ENCODE measurements at places on chromosomes 11 and 22. TPM values are rescaled to one million over a fixed set of nuclear protein-coding genes. Genes with fewer than 3 reads are reported as not detected.
A peak's percentile ranks its signal among the peaks of the same experiment; 100 is the strongest.

DNA sequence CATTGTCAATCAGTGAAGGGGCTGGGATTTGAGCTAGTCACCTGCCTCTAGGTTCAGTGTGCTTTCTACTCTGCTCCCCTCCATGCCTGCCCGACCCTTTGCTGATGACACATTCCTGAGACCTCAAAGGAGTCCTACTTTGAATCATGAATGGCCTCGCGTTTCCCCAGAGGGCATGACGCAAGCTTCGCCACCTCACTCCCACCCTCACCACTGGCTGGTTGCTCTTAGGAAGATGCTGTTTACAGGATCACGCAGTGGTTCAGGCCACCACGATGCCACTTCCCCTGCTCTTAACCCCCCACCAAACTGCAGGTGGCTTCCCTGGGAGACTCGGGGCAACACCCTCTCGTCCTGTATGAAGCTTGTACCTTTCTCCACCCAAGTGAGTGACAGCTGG lies 62.9 kb upstream of the B3GAT1 start:
- H3K4me3 ChIP-seq: no peak overlapping the region
- DNase-seq: no peak
- H3K27me3 ChIP-seq: peaks cover 23% of the 10 kb centered on the region
- H3K4me1 ChIP-seq: peaks cover 4% of the 10 kb centered on the region
- no peaks in the 10 kb centered on the region for H3K36me3 ChIP-seq
- H3K27ac ChIP-seq: no peak overlapping the region

GLYATL2 gene
- not detected for total RNA-seq

GRCh38 chr11:94557992-94558391 lies 9.2 kb upstream of the PIWIL4 start:
- no peak overlapping the region for H3K27ac ChIP-seq
- peaks cover 4% of the 10 kb centered on the region for H3K4me1 ChIP-seq
- no peak overlapping the region for H3K4me3 ChIP-seq

OR4D5 gene
- total RNA-seq: not detected

DNA sequence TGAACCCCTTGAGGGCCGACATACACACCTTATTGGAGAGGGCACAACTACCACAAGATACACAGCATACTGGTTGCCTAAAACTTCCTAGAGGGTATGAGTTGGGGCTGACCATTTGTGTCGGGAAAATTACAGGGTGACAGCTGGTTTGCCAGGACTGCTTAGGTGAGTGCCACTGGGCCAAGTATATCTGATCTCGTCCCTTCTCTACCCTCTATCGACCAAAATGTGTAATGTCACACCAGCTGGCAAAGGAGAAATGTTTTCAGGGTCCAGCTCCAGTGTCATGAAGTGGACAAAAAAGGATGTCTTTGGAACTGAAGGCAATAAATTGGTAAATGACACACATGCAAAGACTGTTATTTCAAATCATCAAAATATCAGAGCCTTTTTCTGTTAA lies 126.1 kb downstream of the PGR start:
- H3K4me1 ChIP-seq: no peaks in the 10 kb centered on the region
- no peak for DNase-seq
- H3K27ac ChIP-seq: no peak overlapping the region
- H3K27me3 ChIP-seq: no peaks in the 10 kb centered on the region

- H3K4me3 ChIP-seq: no peak overlapping the region
- no peaks in the 10 kb centered on the region for H3K27me3 ChIP-seq
- DNase-seq: no peak
- H3K27ac ChIP-seq: no peak overlapping the region
Observed at GRCh38 chr11:119384332-119384731, 2.8 kb upstream of the USP2 start.

- no peak overlapping the region for H3K27ac ChIP-seq
- H3K4me3 ChIP-seq: no peak overlapping the region
- DNase-seq: no peak
- no peaks in the 10 kb centered on the region for H3K4me1 ChIP-seq
- H3K36me3 ChIP-seq: no peaks in the 10 kb centered on the region
Observed at GRCh38 chr11:116691771-116692177, 81.0 kb downstream of the BUD13 start.

DNA sequence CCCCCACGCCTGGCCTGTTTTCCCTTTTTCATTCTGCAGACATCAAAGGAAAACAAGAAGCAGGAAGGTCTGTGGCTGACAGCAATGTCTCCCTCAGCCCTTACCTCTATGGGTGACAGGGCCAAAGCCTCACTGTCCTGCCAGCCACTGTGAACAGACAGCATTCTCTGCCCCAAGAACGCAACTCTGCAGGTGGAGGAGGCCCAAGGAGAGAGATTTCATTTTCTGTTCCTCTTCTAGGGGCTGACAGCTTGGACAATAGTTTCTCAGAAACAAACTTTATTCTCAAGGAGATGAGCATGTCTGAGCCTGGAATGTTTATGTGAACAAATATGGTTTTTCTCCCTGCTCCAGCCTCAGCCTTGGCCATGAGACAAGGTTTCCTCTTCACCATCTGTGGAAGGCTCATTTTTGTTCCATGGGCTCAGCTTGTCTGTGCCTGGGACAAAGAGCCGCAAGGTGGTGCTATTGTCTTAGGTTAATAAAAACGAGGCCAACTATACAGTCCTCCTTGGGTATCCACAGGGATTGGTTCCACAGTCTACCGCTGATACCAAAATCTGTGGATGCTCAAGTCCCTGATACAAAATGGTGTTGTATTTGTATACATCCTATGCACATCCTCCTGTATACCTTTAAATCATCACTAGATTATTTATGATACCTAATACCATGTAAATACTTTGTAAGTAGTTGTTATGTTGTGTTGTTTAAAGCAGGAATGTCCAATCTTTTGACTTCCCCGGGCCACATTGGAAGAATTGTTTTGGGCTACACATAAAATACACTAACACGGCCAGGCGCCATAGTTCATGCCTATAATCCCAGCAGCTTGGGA lies 5.8 kb downstream of the PIWIL3 start:
- DNase-seq: no peak
- H3K27ac ChIP-seq: no peak overlapping the region
- peaks cover 5% of the 10 kb centered on the region for H3K27me3 ChIP-seq
- no peaks in the 10 kb centered on the region for H3K36me3 ChIP-seq
- H3K4me3 ChIP-seq: no peak overlapping the region

GRCh38 chr11:68695531-68695930 lies 11.2 kb downstream of the GAL start:
- peaks cover 17% of the 10 kb centered on the region for H3K27me3 ChIP-seq
- no peak overlapping the region for H3K27ac ChIP-seq
- no peak overlapping the region for H3K4me3 ChIP-seq
- H3K36me3 ChIP-seq: peaks cover 5% of the 10 kb centered on the region

CD3E gene
- 148 TPM for total RNA-seq

GRCh38 chr22:19761725-19762567 lies 1.4 kb downstream of the TBX1 start:
- peak overlapping the region; percentile 20 for H3K4me3 ChIP-seq
- H3K27ac ChIP-seq: no peak overlapping the region
- peaks cover 9% of the 10 kb centered on the region for H3K36me3 ChIP-seq
- no peak for DNase-seq
- H3K4me1 ChIP-seq: peaks cover 17% of the 10 kb centered on the region
- H3K27me3 ChIP-seq: peaks cover 32% of the 10 kb centered on the region

CCDC89 gene
- 1.7 TPM for total RNA-seq

SLC1A2 gene
- total RNA-seq: not detected

DEUP1 gene
- not detected for total RNA-seq

DNA sequence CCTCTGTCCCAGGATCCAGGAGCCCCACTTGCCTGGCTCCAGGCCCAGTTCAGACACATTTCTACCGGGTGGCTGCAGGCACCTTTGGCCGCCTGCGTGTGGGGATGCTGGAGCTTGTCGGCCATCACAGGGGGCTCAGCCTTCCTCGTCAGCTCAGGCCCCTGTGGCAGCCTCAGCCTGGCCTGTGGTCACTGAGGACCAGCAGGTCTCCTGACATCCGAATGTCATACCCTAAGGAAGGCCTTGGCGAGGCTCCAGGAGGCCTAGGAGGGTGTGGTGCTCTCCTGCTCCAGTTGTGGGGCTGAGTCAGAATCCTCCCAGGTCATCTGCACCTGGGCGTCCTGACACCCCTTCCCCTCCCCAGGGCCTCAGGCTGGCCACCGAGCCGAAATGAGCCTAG lies 14.9 kb upstream of the SOX10 start:
- H3K4me1 ChIP-seq: peaks cover 30% of the 10 kb centered on the region
- H3K27ac ChIP-seq: no peak overlapping the region
- no peaks in the 10 kb centered on the region for H3K36me3 ChIP-seq
- no peaks in the 10 kb centered on the region for H3K27me3 ChIP-seq
- no peak for DNase-seq
- no peak overlapping the region for H3K4me3 ChIP-seq

GRCh38 chr11:123740787-123741158 lies 687 bp downstream of the ZNF202 start:
- peak overlapping the region; percentile 63 for H3K27ac ChIP-seq
- H3K4me3 ChIP-seq: peak overlapping the region; percentile 89
- DNase-seq: no peak
- peaks cover 12% of the 10 kb centered on the region for H3K36me3 ChIP-seq
- peaks cover 15% of the 10 kb centered on the region for H3K27me3 ChIP-seq

DNA sequence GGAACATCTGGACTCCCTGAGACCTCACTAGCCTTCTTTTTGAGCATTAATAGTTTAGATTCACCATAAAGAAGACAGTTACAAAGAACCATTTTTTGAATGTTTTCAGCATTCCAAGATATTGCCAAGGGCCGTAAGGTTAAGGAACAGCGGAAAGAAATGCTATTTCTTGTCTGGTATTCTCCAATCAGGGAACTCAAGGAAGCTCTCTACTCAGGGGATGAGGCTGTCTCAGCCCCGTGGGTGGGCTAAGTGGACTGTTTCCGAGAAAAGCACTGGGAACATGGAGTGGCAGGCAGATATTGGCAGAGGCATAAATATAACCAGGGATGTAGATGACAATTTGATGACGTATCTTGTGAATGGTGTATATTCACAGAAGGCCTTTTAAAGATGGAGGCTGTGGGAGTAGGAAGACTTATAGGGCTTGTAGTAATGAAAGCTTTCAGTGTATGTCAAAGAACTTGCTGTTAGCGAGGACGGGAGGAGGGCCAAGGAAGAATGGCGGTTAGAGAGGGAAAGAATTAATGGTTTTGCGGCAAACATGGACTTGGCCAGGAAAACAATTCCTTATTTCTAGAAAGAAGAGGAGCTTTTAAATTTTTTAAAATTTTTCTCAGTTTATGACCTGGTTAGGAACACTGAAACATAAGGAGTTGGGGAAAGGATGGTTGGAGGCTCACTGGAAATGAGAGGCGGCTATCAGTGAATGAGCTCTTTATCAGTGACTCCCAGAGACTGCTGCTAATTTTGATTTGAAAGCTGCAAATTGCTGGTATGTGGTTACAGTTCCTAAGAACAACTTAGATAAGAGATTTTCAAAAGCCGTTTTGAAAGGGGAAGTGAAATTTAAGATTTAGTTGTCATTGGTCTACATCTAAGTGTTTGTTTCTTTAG lies 64.6 kb downstream of the ST3GAL4 start:
- H3K4me1 ChIP-seq: peaks cover 12% of the 10 kb centered on the region
- H3K36me3 ChIP-seq: no peaks in the 10 kb centered on the region
- H3K27ac ChIP-seq: peak overlapping the region; percentile 4

GRCh38 chr11:10770626-10771254 lies 19.7 kb downstream of the CTR9 start:
- H3K27me3 ChIP-seq: no peaks in the 10 kb centered on the region
- H3K4me3 ChIP-seq: no peak overlapping the region
- no peaks in the 10 kb centered on the region for H3K4me1 ChIP-seq
- no peak for DNase-seq
- peaks cover 66% of the 10 kb centered on the region for H3K36me3 ChIP-seq
- H3K27ac ChIP-seq: no peak overlapping the region

DNA sequence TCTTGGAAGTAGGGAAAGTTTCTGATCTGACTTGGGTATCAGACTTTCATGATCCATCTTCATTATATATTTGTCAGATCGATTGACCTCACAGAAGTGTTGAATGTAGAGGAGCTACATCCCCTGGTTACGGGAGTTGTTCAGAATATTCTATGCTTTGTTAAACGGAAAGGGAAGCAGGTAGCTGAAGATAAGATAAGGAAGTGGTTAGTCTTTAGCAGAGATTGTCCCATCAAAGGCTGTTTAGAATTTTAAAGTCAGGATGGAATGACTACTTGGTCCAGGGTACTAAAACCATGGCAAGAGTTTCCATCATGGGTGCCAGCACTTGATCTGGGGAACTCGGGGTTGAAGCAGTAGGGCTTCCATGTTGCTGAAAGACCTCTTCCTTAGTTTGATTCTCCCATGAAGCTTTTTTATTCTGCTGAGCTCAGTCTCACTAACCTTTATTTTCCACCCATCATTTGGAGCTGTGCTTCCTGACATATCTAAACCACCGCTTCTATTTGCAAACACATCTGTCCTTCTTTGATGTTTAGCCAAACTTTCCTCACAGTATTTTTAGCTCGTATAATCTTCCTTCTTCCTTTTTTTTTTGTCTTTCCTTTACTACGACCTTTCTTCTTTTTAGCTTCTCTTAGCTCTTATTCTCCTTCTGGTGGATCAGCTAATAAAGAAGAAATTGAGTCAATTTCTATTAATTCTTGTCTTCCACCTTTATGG lies 4.0 kb upstream of the C22orf31 start:
- no peak overlapping the region for H3K27ac ChIP-seq
- H3K27me3 ChIP-seq: peaks cover 45% of the 10 kb centered on the region
- H3K36me3 ChIP-seq: no peaks in the 10 kb centered on the region
- peaks cover under 1% of the 10 kb centered on the region for H3K4me1 ChIP-seq
- H3K4me3 ChIP-seq: no peak overlapping the region

DNA sequence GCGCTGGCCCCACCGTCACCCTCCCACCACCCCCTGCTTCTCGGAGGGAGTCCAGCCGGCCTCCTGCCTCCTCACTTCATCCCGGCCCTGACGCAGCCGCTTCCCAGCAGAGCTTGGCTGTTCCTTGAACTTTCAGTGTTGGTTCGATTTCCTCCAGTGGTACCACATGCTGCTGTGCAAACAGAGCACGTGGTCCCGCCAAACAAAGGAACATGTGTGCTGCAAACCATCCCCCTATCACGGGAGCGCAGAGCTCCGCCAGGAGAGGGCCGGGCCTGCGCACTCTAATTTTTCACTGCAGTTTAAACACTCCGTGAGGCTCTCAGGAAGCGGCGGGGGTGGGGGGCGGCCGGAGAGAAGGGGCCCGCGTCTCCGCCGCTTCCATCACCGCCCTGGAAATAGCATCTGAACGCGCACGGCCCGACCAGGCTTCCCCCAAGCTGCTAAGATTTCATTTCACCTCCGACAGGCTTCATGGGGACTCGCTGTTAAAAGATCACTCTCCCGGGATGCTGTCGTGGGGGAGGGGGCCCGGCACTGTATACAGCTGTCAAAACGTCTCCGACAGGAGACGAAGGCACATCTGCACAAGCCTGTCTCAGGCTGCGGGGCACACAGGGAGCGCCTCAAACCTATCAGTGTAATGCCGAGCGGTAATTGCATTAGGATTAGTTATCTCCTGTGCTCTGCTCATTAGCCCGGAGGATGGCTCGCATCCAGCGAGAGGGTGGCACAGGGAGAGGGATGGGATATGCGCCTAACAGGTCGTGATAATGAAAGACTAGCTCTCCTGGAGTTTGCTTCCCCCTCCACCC lies 269.9 kb upstream of the SORL1-AS1 start:
- no peak for DNase-seq
- peaks cover 24% of the 10 kb centered on the region for H3K27me3 ChIP-seq
- no peaks in the 10 kb centered on the region for H3K4me1 ChIP-seq
- no peak overlapping the region for H3K4me3 ChIP-seq

Measured in natural killer cell treated with Interleukin-12 subunit alpha and Interleukin-12 subunit beta and Interleukin-15 and Interleukin-18, amount 100 ng/mL, for 72 hours (primary cell).